Cortex of kidney (tissue), 1 donor: ENCODE measurements at places on chromosomes 7 and 10.

DNA sequence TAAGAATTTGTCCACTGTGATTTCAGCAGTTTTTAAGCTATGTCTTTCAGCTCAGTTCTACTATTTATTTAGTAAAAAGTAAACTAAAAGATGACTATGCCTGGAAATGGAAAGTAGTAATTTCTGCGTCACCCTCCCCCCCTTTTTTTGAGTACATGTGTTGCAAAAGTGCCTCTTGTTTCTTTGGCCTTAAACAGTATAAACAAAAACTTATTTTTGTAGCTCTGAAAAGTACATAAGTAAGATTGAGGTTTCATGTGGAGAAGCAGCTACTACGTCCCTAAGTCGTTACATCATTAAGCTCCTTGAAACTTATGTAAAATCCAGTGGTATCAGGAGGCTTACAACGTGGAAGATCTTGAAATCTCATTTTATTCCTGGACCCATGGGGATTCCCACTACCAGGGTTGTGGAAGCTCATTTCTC is 46.3 kb upstream of the HBP1 start:
- no peak for DNase-seq

DNA sequence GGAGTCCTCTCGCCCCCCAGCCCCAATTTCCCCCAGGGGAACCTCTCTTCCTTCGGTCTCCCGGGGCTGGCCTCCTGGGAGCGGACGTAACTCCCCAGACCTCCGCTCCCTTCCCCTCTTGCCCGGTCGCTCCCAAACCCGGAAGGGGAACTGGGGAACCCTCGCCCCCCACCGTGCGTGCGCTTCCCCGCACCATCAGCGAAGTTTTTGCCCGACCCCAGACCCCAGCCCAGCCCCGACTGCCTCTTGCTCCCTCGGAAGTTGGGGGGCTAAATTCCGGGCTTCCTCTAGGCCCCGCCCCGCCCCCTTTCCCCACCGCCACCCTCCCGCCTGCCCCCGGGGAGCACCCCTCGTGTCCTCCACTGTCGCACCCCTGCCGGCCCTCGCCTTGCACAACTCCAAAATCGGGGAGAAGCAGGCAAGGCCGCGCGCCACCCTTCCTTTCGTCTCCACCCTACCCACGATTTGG is 436 bp downstream of the GNB2 start:
- no peak for DNase-seq

- no peak for DNase-seq
Observed at GRCh38 chr7:157832866-157833607, 496.2 kb downstream of the DNAJB6 start.

DNA sequence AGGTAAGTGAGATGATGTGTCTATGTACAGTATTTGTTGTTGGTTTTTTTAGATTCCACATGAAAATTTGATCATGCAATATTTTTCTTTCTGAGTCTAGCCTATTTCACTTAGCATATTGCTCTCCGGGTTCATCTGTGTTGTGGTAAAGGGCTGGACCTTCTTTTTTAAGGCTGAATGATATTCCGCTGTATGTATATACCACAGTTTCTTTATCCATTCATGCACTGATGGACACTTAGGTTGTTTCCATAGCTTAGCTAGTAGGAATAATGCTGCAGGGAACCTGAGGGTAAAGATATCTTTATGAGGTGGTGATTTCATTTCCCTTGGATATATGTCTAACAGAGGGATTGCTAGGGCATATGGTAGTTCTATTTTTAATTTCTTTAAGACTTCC is 80.8 kb downstream of the FAM107B start:
- DNase-seq = no peak

- DNase-seq = no peak
Observed at GRCh38 chr10:62885684-62886461, 69.7 kb upstream of the EGR2 start.

DNA sequence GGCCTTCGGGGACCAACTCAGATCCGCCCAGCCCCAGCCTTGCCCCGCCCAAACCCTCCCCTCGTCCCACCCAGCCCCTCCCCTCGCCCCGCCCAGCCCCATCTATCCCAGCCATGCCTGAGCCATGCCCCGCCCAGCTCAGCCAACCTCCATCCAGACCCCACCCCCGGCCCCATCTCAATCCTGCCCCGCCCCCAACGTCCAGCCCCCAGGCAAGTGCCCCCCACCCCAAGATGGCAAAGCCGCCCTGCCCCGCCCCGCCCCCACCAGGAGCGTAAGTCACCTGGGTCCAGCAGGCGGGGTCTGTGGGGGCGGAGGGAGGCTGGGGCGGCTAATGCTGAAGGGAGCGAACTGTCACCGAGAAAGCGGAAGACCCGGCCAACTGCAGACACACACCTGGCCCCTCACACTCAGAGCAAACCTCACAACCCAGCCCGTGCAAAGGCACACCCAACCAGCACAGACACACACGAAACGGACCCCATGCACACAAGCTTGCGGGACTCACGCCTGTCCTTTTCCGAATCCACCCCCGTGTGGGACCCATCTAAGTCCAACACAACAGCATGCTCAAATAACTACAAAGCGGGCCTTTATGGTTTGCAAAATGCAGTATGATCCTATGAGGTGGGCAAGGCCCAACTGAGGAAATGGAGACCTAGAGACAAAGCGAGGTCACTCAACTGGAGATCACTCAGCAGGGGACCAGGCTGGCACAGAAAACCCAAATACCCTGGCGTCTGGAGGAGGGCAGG is 11.5 kb upstream of the OGA start:
- DNase-seq = no peak

- DNase-seq = no peak
Observed at GRCh38 chr7:128108641-128109423, 77.6 kb upstream of the LRRC4 start.

DNA sequence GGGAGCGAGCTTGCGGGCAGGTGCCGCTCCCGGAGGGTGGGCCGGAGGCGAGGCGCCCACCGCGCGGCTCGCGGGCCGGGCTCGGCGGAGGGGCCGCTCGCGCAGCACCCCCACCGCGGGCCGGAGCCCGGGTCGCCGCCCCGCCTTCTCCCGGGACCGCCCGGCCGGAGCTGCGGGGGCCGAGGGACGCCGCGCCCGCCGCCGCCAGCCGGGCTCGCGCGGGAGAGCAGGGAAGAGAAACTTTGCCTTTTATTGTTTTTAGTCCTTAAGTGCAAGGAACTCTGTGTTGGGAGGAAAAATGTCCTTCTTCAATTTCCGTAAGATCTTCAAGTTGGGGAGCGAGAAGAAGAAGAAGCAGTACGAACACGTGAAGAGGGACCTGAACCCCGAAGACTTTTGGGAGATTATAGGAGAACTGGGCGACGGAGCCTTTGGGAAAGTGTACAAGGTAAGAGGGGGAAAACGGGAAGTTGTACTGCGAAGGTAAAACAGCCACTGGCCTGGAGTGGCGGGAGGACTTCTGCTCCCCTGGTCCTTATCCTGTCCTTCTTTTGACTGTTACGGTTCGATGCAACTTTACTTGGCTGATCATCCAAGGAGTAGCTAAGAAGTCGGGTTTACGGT is 620 bp downstream of the SLK start:
- no peak for DNase-seq
